ENCODE measurements at places on chromosomes 3 and 15.

DNA sequence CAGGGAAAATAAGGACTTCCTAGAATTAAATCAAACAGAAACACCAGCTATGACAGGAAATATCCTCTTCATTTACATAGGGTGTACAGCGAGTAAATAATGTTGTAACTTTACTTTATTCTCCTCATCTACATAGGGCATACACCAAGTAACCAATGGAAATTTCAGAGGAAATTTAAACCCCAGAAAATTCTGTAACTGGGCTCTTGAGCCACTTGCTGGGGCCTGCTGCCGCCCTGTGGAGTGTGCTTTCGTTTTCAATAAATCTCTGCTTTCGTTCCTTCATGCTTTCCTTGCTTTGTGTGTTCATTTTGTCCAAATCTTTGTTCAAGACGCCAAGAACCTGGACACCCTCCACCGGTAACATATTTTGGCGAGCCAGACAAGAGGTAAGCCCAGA, 990.4 kb upstream of the CADM2 start:
- DNase-seq = no peak

- DNase-seq = no peak
Measured at GRCh38 chr3:178634975-178635374, 98.7 kb downstream of the KCNMB2 start.

DNA sequence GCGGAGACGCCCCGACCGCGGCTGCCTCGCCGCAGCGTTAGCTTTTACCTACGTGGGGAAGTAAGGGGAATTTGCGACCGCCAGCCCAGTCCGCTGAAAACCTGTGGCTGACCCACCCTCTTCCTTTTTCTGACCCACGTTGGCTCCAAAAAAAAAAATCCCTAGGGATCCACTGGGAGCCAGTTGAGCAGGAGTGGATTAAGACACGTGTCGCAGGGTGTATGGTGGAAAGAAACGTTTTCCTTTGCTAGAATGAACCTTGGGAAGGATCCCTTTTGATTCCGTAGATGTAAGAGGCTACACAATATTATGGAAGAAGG, 575 bp upstream of the PCYT1A start:
- DNase-seq = peak; percentile 23

- no peak for DNase-seq
Measured at GRCh38 chr3:4474683-4475490, 7.8 kb upstream of the SUMF1 start.

- no peak for DNase-seq
Measured at GRCh38 chr15:31545257-31545656, 218.6 kb downstream of the KLF13 start.

DNA sequence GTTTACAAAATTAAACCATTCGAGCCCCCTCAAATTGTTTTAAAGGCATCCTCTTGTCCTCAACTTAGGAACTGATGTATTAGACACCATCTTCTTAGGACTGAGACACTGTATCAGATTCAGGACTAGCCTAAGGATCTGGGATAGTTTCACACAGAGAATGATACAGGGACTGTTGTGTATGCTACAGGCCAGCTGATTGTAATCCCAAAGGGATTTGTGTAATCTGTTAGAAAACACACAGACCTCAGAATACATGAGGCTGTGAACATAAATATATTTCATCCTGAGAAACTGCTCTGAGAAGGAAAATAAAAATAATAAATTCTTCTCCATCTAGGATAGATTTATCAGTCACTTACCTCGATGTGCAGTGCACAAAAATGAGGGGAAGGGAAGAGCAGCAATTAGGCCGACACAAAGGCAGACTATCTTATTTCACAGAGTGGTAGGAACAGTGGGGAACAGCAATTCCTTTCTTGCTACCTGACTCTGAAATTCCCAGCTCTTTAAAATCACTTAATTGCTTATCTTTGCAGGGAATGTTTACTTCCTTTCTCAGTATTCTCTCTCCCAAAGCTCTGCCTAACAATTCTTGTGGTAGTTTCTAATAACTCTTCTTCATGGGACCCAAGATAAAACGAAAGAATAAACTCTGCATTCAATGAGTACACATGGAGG, 322.5 kb downstream of the MAGI1 start:
- no peak for DNase-seq

GRCh38 chr3:59473636-59474035, 423.8 kb upstream of the CFAP20DC start:
- no peak for DNase-seq

GRCh38 chr15:32717426-32718226, at the start of gene GREM1:
TSS of gene GREM1 (plus strand) at chr15:32718004. CDS start at chr15:32730691, 12,687 bp downstream.
- no peak for DNase-seq

DNA sequence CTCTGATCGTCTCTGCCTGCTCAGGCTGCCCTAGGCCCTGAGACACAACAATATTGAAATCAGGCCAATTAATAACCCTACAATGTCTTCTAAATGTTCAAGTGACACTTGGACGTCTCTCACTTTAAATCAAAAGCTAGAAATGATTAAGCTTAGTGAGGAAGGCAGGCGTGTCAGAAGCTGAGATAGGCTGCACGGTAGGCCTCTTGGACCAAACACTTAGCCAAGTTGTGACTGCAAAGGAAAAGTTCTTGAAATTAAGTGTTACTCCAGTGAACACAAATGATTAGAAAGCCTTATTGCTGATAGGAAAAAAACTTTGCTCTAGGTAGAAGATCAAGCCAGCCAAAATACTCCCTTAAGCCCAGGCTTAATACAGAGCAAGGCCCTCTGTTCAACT, 2.2 kb downstream of the HPS3 start:
- no peak for DNase-seq

DNA sequence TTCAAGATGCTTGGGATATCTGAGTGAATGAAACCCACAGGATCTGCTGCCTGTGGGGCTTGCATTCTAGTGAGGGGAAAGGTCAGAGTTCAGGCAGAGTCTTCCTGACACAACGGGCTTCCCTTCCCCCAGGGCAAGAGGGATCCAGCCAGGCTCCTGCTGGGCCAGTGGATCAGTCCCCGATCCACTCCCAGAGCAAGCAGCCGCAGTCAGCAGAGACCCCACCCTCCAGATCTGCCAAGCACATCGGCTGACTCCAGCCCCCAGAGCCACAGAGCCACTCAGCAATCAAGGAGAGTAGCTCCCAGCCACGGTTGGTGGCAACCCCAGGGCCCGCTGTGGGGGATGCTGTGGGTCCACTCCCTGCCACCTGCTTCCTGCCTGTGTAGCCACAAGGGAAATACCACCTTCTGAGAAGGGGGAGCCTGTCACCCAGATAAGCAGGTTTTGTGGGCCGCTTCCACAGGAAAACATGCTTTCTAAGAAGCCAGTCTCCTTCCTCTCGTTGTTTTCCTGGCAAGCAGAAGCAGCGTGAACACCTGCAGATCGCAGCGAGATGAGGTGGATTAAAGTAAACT, 44.9 kb downstream of the CPN2 start:
- no peak for DNase-seq

- no peak for DNase-seq
Measured at GRCh38 chr3:157248590-157249422, 88.9 kb upstream of the CCNL1 start.

Measured in 8988T (cell line).